Jurkat, Clone E6-1 (cell line): ENCODE measurements at places on chromosomes 12 and 14.

GRCh38 chr14:69037790-69038454 is 58.8 kb upstream of the ACTN1 start:
- DNase-seq, result no peak

DNA sequence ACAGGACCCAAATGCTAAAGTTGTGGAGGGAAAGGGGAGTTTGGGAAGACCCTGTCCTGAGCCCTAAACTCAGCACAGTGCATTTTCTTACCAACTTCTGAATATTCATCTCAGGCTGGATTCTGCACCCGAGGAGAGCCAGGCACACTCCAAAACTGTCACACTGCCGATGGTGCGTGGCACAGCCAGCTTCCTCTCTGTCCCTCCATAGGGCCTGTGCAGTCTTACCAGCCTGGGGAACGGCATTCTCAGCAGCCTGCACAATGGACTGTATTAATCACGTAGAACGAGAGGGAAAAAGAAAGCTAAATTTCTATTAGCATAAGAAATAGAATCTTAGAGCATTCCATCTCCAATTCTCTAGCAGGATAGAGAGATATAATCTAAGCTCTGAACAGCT is 71.3 kb upstream of the GPATCH2L start:
- DNase-seq, result no peak

DNA sequence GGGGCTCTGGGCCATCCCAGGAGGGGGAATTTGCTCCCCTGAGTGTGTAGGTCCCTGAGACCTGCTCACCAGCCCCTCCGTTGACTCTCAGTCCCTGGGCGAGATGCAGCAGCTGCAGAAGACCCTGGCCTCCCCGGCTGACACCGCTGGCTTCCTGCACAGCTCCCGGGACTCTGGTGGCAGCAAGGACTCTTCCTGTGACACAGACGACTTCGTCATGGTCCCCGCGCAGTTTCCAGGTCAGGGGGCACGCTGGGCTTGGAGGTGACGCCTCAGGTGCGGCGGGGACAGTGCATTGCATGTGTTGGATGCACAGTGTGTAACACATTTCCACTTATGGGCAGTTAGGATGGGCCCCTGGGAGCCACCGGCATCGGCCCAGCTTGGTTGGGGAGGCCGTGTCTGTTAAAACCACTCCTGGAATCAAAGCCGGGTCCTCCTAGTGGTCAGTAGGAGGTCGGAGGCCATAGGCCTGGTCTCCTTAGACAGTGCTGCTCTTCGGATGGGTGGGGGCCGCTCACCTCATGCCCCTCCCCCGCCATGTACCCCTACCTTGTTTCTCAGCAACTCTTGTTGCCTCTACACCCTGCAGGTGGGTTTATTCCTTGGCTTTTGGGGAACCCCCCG is 17.1 kb upstream of the PUS1 start:
- DNase-seq, result no peak

DNA sequence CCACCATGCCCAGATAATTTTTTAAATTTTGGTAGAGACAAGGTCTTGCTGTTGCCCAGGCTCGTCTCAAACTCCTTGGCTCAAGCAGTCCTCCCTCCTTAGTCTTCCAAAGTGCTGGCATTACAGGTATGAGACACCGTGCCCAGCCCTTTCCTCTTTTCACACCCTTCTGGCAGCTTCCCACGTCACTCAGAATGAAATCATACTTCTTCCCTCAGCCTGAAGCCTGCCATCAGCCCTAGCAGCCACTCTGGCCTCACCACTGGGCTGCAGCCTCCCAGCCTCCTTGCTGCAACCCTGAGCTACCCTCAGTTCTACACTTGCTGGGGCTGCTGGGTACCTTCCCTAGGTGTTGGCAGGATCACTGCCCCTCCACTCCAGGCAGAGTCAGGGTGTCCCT is 18.2 kb downstream of the ANKRD9 start:
- no peak for DNase-seq

DNA sequence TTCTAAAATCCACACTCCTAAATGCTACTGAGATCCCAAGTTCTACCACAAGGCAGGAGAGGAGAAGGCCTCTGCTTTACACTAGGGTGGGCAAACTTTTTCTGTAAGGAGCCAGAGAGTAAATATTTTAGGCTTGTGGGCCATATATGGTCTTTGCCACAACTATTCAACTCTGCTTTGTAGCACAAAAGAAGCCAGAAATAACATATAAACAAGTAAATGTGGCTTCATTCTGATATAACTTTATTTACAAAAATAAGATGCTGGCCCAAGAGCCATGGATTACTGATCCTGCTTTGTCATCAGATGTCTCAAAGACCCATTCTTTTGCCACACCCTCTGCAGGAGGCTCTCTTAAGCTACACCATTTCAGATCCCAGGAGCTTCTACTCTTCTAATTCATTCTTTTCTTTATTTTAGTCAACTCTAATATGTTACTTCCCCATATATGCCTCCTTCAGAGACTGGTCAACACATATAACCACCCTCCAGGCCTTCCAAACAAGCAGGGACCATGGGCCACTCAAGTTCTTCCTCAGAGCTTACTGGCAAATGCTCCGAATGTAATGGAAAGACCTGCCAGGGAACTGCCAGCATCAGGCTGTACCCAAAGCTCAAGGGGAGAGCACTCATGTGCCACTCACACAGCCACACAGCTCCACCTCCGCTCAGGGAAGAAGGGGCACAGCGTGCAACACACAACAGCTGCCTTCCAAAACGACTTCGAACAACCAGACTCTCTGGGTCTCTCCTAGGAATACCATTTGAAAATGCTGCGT is 15.6 kb downstream of the APPL2 start:
- no peak for DNase-seq

DNA sequence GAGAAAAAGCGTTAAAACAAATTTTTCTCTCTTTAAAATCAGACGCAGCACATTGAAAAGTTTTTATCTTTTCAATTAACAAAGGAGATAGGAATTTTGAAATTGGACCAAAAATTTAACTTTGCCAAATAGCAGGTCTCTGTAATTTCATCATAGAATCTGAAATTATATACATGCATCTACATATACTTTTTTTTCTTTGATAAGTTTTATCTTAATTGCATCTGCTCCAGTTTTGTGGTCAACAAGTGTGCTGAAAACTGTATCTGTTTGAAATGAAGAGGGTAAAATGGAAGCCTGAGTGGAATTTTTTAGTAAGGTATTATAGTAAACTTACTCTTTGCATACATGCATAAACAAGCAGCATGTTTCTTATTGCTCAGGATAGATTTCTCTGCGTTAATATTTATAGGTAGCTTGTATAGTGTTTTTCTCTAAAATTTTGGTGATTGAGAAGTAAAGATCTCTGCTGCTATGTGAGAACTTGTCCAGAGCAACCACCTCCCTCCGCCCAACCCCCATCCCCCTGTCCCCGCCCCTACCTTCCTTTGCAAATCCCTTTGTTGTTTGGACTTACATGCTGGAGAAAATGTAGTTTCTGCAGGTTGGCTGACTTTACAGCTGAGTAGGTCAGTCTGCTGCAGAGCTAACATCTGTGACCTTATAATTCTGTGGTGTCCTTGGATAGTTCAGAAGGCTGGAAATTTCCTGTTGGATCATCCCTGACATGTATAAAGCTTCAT is 64.6 kb downstream of the VRK1 start:
- DNase-seq, result no peak

- DNase-seq, result no peak
Observed at GRCh38 chr14:55513491-55513890, 66.5 kb upstream of the KTN1 start.

GRCh38 chr14:68526512-68527091 is 266.3 kb downstream of the ZFP36L1 start:
- DNase-seq, result no peak

- no peak for DNase-seq
Observed at GRCh38 chr12:93572712-93573551, 457 bp downstream of the SOCS2 start.

- no peak for DNase-seq
Observed at GRCh38 chr12:30754383-30754749, 385 bp downstream of the CAPRIN2 start.

DNA sequence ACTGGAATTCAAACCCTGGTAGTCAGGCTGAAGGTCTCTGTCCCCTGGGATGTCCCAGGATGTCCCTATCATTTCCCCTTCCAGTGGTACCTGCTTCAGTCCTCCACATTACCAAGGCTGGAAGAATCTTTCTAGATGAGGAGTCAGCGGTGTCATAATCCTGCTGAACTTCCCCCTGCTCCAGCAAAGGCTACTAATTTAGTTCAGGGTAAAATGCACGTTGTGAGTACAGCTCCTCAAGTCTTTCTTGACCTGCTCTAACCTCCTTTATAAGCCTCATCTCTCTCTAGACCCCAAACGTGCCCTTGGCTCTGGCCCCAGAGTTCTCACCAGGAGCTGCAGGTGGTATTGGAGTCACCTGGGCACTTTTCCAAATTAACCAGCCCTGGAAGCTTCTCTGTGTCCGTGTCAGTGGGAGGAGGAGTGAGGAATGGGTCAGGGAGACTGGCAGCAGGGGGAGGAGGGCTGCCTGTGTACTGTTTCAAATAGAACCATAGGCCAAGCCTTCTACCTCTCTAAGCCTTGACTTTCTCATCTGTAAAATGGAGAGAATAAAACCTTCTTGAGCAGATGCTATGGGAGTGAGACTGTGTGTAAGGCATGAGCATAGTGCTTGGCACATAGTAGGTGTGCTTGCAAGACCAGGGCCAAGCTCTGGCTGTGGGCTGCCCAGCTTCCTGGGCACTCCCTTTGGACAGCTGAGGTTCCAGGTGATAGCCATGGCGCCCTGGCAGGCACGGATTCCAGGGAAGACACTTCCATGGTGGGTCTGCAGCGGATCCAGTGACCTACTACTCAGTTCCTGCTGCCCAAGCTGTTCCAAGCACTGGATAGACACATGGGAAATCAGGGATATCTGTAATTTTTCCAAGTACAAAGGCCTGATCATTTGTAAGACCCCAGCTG is 24.5 kb downstream of the ASB2 start:
- no peak for DNase-seq

DNA sequence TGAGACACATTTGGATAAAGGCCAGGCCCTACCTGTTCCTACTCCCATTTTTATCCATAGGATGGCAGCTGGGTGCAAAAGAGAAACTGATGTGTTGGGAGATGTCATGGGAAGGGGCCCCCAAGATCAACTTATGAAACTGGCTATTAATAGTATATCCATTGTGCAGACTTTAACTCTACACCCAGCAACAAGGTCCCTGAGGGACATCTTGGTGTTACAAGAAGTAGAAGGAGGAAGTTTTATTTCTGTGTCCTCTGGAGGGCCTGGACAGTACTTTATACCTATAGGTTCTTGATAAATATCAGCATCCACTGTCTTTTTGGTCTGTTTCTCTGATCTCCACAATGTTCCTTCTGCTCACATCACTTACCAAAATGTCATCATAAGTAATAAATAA is 84.6 kb downstream of the BTG1 start:
- no peak for DNase-seq

DNA sequence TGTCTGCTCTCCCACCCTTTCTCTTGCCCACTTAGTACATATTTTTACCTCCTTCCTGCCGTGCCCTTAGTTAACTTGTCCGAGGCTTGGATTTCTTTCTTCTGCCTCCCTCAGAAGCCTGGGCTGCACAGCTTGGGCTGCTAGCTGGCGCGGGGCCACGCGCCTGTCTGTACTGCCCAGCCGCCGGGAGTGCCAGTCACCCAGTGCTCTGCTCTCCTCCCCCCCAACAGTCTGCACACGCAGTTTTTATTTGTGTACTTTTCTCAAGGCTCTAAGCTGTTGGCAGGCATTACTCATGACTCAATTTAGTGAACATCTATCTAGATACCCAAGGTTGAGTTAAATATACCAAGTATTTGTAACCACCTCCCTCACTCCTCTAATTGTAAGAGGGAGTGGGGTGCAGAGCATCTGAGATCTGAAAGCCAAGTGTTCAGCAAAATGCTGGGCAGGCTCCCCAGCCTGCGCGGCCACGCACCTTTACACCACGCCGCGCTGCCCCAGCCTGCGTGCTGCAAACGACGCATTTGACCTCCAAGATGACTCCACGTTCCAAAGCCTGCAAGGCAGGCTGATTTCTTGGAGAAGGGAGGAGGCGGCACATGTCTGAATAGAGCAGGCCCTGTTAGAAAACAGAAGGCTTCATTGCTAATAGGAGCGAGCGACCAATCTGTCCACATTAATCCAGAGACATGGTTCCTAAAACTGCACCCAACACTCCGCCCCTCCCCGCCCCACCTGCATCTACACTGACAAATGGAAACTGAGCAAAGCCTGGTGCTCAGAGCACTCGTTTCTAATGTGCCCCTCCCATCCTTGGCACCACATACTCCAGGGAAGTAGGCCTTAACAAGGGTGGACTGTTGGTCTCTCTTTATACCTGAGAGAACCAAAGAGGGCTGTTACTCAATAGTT is 18.2 kb upstream of the CACNA2D4 start:
- no peak for DNase-seq

DNA sequence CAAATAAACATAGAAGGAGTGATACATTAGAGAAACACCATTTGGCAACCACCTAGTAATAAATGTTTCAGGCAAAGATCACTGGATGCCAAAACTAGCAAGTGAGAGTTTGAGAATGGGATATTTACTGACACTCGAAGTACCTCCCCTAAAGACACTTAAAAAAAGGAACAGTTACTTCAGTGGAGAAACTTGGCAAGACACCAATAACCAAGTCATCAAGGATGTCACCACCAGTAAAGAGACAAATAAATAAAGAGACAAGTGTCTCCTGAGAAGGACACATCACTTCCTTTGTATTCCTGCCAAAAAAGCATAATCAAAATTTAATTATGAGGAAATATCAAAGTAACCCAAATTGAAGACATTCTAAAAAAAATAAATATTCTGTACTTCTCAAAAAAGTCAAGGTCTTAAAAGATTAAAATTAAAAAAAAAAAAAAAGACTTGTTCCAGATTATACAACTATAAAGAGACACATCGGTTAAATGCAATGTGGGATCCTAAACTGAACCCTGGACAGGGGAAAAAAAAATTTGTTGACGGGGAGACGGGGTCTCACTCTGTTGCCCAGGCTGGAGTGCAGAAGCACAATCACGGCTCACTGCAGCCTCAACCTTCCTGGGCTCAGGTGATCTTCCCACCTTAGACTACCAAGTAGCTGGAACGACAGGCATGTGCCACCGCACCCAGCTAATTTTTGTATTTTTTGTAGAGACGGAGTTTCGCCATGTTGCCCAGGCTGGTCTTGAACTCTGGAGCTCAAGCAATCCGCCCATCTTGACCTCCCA is 26.4 kb downstream of the TM7SF3 start:
- DNase-seq, result no peak

DNA sequence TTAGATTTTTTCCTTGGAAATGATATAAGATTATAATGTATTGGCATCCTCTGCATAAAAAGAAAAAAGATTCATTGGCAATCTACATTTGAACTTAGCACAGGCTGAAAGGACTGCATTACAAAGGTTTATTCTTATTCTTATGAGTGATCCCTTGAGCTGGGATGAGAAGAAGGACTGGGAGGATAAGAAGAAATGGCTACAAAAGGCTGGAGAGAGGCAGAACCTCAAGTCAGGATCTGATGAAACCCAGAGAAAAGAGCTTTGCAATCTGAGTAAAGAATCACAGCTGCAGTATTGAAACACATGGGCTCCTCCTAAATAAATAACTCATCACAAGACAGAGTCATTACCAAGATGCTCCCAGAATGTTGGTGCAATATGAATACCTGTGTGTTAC is 1635.4 kb upstream of the FLRT2 start:
- DNase-seq, result no peak
